ENCODE measurements at places on chromosomes 7 and 10.
A peak's percentile ranks its signal among the peaks of the same experiment; 100 is the strongest.

GRCh38 chr7:2841907-2842306, 2.2 kb downstream of the GNA12 start:
- no peak for DNase-seq

DNA sequence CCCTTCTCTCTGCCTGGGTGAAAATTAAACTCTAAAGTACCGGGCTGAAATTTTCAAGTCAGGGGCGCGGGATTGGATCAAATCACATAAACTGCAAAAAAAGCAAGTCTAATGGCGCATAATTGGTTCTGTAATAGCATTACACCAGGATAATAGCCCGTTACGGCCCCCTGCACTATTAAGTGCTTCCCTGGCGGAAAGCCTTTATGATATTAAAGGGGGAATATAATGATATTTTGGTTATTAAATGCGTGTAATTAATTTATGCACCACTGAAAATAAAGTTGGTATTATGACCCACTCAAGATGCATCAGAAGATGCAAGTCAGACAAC, 744 bp upstream of the DRGX start:
- no peak for DNase-seq

DNA sequence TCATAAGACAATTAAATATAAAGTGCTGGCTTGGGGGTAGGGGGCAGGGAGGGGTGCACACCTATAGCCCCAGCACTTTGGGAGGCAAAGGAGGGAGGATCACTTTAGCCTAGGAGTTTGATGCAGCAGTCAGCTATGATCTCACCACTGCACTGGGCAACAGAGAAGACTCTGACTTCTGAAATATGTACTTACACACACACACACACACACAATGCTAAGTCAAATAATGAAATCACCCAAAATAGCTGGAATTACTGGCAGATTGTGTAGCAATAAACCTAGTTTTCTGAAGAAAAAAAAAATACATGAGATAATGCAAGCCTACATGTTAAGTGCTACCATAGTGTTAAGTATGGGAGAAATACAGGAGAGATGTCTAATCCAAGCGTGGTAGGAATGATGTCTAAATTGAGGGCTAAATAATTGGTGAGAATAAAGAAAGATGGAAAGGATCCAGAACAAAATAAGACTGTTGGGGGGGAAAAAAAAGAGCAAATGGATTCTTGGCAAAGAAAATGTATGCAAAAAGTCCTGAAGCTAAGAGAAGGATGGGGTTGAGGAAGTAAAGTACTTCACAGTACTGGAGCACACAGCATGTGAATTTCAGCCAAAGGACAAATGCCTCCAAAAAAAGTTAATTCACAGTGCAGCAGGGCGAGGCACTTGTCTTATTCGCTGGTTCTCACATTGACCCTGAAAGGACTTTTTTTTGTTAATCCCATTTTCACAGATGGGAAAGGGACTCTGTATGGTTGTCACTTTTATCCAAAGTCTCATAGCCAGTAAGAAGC, 73.9 kb downstream of the IGF2BP3 start:
- no peak for DNase-seq

DNA sequence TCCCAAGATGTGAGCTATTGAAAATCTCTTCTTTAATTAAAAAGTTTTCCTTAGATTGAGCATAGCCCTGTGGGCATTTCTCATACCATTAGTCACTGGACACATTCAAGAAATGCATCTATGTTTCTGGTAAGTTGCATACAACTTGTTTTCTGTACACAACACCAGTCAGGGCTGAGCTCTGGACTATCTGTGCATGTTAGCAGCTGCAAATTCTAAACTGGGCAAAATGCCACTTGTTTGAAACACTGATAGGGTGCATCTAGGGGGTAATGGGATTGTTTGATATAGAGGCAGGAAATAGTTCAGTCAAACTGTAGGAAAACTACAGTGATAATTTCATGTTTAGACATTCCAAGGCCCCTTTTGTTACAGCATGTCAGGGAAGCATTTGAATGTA, 145.6 kb upstream of the NPY start:
- no peak for DNase-seq

GRCh38 chr10:123522702-123523312, 143.3 kb upstream of the GPR26 start:
- DNase-seq, result no peak

DNA sequence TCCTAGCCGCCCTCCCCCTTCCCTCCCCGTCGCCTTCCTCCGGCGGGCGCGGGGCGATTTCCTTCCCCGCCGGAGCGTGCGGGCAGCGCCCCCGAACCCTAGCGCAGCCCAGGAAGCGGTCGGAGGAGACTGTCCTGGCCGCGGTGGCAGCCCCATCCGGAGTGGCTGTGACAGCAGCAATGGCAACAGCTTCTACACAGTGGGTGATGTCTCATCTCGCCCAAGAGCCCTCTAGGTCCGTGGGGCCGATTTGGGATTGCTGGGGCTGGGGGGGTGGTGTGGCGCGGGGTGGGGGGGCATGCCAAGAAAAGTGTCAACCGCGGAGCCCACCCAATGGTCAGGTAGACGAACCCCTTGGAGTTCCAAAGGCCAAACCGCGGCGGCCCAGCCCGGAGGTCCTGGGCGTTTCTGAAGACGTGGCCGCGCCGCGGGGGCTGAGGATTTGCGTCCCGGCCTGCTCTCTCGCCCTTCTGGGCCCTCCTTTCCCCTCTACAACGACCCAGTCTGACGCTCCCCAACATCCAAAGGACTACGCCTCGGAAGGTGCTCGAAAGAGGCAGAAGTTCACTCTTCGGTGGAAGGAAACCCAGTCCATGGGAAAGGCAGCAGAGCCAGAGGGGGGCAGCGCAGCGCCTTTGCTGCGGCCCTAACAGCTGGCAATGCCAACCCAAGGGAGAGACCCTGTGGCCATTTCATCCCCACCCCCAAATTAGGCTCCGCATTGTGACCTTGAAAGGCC, 603 bp upstream of the TWIST1 start:
- no peak for DNase-seq

- DNase-seq, result no peak
Observed at GRCh38 chr10:21502348-21502740, 23.1 kb downstream of the SKIDA1 start.

DNA sequence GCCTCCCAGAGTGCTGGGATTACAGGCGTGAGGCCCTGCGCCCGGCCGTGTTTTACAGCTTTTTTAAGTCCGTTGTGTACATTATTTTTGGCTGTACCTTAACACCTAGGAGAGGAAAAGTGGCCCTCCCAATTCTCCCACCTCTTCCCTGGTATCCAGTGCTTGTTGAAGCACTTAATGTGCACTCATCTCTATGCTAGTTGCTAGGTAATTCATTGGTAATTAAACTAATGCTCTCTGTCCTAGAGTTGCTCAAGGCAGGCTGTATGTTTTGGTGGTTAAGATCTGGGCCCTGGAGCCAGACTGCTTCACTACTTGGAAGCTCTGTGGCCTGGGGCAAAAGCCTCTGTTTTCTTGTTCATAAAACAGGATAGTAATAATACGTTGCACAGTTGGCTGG, 19.6 kb downstream of the AVPI1 start:
- no peak for DNase-seq

- DNase-seq, result no peak
Observed at GRCh38 chr7:42106562-42106961, 130.4 kb downstream of the GLI3 start.

DNA sequence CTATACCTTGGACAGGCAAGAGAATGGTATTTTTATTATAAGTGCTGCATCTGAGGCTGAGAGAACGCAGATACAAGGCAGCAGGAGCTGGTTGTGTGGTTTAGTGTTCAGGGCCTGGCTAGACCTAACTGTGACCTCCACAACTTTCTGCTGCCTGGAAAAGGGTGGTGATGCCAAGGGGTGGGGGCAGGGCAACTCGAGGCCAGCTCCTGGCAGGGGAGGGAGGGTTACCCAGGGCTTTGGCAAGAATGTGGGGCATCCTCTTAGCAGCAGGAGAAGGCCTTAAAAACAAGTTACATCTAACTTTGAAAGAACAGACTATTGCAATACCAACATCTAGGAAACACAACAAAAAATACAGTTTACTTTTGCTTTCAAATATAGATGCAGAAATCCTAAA, 13.0 kb downstream of the MXI1 start:
- no peak for DNase-seq

- no peak for DNase-seq
Observed at GRCh38 chr7:120272701-120273475, at the start of gene KCND2. Gene KCND2, plus strand, starts transcription at chr7:120273175.

DNA sequence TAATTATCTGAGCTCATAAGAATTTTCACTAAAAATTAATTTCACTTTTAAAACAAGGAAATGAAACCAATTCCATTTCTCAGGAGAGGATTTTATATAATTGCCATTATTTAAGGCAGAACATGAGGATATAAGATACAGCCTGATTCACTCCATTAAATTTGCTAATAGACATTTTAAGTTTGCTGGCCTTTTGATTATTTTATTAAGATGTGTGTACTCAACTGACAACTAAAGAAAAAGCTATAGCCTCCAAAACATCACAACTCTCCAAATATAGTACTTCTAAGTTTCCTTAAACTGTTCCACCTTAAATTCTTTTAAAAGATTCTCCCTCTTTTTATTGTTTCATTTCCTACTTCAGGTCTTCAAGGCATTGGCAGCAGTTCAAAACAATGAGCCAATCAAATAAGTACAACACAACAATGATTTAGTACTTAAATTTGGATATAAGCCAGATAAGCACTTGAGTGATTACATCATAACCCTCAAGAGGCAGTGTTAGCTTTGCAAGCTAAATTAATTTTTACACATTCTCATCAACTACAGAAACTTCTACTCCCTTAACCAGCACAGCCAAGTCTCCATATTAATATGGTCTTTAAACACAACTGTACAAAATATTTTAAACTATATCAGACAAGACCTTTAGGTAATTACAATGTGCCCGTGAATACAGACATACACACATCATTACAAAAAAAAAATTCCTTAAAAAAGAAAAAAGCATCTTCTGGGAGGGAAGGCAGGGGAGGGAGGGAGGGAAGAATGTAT, 121.8 kb downstream of the KMT2C start:
- peak; percentile 47 for DNase-seq

DNA sequence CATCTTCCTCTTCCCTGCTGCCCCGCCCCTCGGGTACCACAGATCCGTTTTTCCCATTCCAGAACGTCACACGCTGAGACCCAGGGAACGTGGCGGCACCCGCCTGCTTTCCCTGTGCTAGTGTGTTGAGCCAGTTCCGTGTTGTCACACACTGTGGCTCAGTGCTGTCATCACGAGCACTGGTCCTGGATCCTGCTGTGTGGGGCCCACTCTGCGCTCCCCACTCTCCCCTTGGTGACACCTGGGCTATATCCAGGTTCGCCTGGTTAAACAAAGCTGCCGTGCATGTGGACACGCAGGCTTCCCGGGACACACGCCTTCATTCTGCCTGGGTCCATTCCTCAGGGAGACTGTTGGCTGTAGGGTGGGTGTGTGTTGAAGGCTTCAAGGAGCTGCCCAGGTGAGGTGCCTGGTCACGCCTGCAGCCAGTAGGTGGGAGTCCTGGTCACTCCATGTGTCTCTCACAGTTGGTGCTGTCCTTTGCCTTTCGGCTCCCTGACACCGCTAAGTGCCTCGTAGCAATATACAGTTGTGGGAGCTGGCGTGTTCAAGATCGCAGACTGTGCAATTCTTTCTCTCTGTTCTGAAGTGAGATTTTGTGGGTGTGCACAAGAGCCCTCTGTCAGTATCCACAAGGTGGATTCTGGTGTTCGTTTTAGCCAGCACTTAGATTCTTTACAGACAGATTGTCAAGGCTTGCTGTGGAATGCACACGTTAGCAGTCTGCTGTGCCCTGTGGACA, 88.6 kb downstream of the INPP5A start:
- DNase-seq, result no peak
